ENCODE measurements at places on chromosomes 7 and 10.

GRCh38 chr10:58955615-58956014 is 220.8 kb upstream of the PHYHIPL start:
- DNase-seq = no peak

- peak; percentile 49 for DNase-seq
Measured at GRCh38 chr7:116953906-116954838, 871 bp downstream of the ST7 start.

DNA sequence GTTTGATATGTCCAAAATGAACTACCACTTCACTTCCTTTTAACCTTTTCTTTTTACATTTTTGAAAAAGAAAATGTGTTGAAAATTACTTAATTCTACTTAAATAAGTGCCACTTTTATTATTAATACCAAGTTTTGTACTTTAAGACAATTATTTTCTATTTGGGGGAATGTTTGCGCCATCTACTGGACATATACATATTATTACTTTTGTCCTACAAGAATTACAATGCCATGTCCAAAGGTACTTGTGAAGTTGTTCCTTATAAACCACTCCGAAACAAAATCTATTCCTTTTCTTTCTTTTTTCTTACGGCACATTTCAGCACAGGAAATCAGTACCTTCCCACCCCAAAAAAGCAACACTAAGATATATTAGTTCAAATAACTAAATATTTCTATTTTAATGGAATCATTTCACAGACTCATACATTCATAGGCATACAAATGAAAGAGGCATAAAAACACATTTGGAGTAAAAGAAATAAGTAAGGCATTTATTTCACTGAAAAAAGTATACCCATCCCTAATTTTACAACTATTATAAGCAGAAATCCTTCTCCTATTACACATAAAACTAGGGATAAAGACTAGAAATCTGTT is 169.9 kb downstream of the RNF133 start:
- DNase-seq = peak; percentile 74

GRCh38 chr7:32583791-32584190 is 88.5 kb downstream of the AVL9 start:
- DNase-seq = no peak

GRCh38 chr7:90111-91063 is 102.0 kb upstream of the FAM20C start:
- DNase-seq = no peak

- no peak for DNase-seq
Measured at GRCh38 chr10:76133597-76134255, 702.3 kb downstream of the LRMDA start.

DNA sequence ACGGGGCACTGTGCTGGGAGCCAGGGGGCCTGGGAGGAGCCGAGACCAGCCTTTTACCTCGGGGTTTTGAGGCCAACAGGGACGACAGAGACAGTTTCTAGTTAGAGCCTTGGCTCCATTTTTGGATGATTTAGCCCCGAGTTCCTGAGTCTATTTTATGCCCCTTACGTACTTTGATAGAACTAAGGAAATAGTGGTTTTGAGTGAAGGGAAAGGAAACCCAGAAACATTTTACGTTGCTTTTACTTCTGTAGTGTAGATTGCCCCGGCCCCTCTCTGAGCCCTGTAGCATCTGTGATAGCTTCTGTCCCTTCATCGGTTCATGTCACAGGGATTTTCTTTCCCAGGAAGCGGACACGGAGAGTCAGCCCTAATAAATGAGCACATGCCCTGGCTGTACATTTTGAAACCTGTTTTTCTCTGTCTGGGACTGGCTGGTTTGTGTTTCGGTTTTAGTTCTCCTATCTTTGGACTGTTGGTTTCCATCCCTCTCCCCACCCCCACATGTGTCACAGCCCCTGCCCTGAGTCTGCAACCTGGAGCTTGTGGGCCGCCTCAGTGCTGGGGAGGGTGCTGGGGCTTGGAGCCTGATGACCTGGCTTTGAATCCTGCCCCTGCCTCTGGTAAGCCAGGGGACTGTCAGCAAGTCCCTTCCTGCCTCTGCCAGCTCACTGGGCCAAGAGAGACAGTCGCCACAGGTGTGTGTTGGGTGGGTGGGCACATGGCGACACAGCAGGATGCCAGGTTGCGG is 6.9 kb upstream of the ORAI2 start:
- DNase-seq = peak; percentile 95
